ENCODE measurements at places on chromosomes 16 and 17.

DNA sequence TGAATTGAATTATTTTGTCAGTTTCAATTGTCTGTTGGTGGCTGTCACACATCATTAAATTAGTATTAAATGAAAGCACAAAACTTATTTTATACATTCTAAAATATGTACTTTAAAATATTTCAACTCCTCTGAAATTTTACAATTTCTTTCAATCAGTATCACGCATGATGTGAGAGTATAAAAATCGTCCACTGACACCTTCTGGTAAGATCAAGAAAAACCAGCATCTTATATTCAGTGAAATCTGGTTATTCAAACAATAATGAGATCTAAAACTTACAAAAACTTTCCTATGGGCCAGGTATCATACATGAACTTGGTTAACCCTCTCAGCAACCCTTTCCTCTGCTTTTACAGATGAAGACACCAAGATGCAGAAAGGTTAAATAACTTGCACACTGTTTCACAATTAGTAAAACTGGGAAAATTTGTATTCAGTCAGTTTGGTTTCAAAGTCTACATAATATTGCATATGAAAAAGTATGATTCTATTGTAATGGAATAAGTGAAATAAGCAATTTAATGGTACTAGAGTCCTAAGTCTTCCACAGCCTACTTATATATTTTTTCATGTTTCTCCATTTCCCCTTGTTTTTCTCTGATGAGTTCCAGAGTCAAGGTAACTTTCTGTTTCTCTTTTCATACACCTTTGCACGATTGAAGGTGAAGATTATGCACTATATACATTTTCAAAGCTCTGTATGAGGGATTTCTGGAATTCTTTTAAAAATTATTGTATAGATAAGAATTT, 58.7 kb downstream of the EFCAB5 start:
- DNase-seq = no peak

- DNase-seq = no peak
Observed at GRCh38 chr17:35313875-35314409, 59.5 kb downstream of the SLFN11 start.

DNA sequence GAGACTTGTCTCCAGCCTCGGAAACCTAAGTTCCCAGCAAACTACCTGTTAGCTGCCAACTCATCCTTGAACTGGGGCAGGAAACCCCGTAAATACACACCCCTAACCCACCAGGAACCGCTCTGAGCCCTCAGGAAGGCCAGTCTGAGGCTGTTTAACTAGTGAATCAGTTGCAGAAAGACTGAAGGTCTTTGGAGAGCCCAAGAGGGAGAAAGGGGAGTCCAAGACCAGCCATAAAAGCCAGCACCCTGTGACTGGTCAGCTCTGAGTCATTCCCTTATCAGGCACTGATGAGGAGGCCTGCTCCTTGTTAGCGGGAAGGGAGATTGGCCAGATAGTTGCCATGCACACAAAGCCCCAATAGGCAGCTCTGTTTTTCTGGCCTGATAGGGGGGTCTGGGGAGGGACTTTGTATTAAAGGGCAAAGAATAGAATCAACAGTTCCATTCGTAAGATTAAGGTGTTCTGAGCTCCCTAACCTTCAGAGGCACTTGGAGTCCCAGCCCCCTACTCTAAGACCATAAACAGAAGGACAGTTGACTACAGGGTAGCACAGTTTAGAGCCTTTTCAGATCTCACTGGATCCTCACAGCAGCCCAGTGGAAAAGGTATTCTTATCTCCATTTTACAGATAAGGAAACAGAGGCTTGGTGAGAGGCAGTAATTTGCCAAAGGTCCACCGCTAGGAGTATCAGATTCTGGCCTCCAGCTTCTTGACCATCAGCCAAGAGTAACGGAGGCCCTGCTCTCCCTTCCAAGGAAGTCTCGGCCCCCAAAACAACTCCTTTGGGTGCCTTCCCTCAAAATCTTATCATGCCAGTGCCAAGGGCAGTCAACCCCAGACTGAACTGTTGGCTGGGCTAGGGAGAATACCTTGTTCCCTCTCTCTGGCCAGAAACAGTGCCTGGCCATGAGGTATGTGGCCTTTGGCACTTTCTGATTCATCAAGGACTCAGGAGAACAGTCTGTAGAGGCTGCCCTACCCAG, 2.2 kb upstream of the KRT19 start:
- peak; percentile 67 for DNase-seq

GRCh38 chr17:40498281-40499084, 2.9 kb downstream of the TNS4 start:
- DNase-seq = no peak

DNA sequence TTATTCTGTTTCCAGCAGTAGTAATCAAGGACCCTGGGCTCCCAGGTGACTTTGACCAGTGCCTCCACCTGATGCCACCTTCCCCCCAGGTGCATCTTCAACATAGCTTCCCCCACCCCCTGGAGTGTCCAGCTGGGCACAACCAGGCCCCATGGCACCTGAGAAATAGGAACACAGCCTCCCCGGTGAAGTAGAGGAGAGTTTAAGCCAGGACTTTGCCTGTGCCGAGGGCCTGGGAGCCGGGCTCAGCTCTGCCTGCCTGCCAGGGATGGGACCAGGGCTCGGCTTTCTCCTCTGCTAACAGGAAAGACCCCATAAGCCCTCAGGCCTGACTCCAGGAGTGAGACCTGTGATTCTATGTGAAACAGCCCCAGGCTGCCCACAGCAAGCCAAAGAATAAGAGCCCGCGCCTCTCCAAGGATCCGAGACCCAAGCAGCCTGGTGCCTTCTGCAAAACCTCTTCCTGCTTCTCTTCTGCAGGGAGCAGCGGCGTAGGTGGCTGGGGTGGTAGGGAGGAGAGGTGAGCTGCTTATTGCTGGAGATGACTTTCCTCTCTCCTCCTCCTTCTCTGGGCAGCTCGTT, 16.4 kb upstream of the RBFOX3 start:
- DNase-seq = no peak

DNA sequence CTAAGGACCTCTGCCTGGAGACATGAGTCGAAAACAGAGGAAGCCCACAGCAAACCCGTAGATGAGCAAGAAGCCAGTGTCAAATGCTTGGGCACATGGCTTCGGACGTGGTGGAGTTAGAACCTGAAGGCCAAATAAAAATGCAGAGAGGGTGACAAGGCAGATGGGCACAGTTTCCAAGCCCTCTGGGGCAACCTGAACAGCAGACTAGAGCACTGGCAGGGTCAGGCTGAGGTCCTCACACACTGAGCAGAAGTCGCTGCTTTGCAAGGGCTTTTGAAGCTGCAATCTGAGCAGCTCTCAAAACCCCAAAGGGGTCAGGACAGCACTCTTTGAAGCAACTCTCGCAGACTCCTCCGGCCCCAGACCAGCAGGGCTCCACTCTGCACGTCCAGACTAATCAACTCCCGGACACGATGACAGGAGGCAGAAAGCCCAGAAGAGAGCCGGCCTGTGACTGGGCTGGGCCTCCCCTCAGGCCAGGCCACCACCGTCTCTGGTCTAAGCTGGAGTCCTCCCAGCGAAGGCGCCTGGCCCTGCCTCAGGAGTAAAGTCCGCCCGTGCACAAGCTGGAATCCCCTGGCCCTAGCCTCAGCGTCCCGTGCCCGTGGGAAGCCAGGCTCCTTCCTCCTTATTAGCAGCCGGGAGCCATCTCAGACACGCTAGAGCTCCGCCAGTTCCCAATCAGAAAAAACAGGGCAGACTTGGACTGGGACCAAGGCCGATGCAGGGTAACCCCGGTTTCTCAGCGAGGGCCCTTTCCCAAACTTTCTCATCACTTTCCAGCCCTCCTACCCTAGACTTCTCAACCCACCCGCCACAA, 924 bp downstream of the SMARCD2 start:
- DNase-seq = peak; percentile 43

- DNase-seq = no peak
Observed at GRCh38 chr17:76537578-76538280, at the start of gene CYGB. TSS of gene CYGB (minus strand) at chr17:76537709. CDS start at chr17:76537542, 167 bp downstream.

GRCh38 chr17:80428796-80429195, 13.8 kb downstream of the ENDOV start:
- DNase-seq = no peak

- peak; percentile 47 for DNase-seq
Observed at GRCh38 chr17:59505610-59506276, 59.7 kb upstream of the DHX40 start.

GRCh38 chr17:14302091-14302430, 1.2 kb downstream of the HS3ST3B1 start:
- DNase-seq = peak; percentile 54

GRCh38 chr17:37392024-37392590, 14.5 kb downstream of the ACACA start:
- DNase-seq = peak; percentile 71

DNA sequence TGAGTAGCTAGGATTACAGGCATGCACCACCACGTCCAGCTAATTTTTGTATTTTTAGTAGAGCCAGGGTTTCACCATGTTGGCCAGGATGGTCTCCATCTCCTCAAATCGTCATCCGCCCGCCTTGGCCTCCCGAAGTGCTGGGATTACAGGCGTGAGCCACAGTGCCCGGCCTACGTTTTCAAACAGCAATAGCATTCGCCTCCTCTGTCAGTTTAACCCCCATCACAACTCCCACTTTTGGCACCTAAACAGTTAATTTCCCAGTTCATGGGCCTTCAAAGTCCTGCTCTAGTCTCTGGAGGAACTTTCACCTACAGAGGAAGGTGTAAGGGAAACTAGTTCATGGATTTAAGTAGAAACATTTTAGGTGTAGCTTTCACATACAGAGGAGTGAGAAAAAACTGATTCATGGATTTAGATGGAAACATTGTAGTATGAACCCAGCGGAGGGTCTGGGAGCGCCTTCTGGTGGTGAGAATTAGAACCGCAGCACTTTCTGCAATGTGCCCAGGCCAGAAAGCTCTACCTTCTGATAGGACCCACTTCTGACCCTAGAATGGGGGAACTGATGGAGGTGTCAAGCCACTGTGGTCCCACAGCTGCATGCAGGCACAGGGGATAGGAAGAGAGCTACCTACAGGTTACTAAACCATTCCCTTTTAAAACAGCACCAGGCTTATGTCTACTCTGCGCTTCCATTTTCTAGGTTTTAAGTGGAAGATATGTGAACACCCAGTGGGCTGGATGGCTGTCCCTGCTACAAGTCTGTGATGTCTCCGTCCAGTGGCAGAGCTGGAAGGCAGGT, 12.0 kb upstream of the MEOX1 start:
- peak; percentile 52 for DNase-seq

- no peak for DNase-seq
Observed at GRCh38 chr16:9499941-9500593, 408.6 kb downstream of the HAPSTR1 start.

DNA sequence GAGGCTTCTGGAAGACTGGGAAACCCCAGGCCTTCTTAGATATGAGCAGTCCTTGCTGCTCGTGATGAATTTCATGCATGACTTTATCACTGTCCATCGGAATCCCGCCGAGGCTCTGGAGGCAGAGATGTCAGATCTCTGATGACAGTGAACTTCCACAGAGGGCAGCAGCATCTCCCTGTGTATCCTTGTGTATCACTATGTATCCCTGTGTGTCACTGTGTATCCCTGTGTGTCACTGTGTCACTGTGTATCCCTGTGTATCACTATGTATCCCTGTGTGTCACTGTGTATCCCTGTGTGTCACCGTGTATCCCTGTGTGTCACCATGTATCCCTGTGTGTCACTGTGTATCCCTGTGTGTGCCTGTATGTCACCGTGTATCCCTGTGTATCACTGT, 160.2 kb upstream of the CHMP6 start:
- no peak for DNase-seq

GRCh38 chr16:27482397-27483087, 67.2 kb downstream of the GTF3C1 start:
- no peak for DNase-seq

DNA sequence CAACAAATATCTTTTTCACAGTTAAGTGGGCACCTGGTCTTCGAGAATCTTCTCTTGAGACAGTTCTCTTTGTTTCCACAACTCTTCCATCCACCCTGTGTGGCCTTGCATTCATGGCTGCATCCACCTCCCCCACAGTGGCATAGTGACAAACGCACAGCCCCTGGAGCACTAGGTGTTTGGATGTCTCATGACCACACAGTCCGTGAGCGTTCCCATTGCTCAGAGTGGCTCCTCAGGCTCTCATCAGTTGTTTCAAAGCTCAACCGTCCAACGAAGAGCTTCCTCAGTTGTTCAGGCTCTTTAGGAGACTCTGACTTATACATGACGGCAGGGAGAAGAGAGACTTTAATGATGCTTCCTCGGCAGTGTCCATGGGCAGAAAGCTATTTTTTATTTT, 191.6 kb downstream of the CDRT15L2 start:
- no peak for DNase-seq

DNA sequence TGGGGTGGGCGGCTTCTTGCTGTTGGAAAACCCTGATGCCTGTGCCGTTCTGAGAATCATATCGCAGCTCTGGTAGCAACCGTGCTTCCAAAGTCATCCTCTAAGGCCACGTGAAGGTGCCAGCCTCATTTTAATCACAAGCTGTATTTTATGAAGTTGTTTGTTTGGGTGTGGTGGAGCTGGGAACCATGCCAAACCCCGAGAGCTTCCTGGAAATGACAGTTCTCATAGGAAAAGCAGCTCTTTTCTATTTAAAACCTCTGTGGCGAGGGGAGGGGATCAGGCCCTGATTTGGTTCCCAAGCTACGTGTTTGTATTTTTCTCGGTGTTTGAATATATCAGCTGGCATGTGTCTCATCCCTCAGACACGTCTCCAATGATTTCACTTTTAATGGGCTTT, 21.7 kb downstream of the KNOP1 start:
- peak; percentile 97 for DNase-seq

GRCh38 chr16:77113835-77114234, 77.2 kb upstream of the MON1B start:
- no peak for DNase-seq

DNA sequence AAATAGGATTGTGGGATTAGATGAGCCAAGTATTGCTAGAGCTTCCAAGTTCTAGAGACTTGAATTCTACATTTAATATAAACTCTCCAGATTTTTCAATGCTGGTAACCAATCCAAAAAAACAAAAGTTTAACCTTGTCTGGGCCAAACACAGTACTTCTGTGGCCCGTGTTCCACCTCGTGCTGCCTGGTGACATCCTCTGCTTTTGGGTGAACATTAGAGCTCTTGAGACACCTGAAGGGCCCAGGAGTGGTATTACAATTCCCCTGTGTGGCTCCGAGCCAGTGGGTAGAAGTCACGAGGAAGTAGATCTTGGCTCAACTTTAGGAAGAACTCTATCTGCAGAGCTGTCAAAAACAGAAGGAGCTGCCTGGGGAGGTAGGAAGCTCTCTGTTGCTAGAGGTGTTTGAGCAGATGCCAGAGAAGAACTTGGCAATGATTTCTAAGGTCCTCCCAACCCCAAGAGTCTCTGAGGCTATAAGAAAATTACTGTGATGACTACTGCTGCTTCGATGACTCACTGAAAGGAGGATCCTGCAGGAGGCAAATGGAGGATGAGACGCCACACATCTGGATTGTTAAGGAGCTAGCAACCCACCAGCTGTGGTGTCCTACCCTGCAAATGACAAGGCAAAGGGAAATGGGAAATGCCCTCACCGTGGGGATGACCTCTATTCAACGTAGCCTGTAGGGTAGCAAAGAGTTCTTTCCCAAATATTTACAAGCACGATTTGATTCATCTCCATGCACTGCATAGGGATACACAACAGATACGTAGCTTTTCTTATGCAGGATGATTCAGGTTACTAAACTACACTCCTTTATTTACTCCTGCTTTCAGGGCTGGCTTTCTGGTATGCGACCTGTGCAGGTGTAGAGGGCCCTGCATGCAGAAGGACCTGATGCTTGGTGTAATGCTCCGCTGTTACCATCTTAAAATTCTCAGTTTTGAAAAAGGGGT, 45.8 kb upstream of the GAS7 start:
- DNase-seq = peak; percentile 72

- DNase-seq = no peak
Observed at GRCh38 chr17:42566215-42566882, 551 bp upstream of the MLX start.

Measured in AG10803 (cell line).